ENCODE measurements at places on chromosomes 7 and 10.

GRCh38 chr7:41375582-41375981 is 327.3 kb downstream of the INHBA start:
- DNase-seq: no peak

DNA sequence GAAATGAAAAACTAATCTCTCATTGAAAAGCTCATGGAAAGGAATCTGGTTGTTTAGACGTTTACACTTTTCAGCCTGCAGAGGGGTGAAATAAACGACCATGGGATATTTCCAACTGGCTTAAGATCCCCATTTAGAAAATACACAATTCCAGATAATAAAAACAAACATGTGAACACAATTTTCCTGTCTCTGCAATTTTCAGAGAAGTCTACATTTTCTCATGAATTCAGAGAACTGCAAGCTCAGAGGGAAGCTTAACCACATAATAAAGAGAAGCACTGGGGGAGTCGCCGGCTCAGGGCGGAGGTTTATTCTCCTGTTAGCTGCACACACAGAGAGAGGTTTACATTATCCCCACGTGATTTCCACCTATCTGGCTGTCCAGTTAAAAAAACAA is 215.2 kb downstream of the FANK1 start:
- no peak for DNase-seq

DNA sequence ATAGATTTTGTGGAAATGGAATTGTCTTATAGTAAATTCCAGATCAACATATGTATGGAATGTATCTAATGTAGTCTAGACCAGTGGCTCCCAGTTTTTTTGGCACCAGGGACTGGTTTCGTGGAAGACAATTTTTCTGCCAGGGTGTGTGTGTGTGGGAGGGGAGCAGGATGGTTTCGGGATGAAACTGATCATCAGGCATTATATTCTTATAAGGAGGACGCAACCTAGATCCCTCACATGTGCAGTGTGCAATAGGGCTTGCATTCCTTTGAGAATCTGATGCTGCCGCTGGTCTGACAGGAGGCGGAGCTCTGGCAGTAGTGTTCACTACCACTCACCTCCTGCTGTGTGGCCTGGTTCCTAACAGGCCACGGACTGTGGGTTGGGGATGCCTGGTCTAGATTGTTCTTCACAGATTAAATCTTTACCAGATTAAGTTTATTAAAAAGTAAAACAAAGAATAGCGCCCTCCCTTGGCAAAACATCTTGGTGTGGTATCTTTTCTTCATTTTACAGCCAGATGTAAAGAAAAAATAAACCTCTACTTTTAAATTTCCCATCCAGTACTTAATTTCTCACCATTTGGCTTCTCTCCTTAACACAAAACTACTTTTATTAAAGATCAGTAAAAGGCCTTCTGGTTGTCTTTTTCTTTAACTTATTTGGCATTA is 48.4 kb downstream of the SEPTIN7 start:
- no peak for DNase-seq

DNA sequence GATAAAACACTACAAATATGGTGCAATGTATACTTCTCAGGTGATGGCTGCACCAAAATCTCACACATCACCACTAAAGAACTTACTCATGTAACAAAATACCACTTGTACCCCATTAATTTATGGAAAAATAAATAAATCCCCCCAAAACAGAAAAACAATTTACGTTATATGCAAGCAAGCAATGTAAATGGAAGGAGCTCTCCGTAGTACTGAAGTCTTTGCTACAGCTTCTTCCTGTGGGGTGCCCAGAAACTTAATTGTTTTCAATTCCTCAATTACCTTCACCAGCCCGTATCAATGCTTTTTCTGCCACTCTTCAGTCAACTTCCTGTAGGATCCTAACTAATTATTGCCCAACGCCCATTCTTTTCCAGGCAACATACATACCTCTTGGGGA is 138.1 kb downstream of the RELN start:
- no peak for DNase-seq

GRCh38 chr7:45645141-45645969 is 71.2 kb downstream of the ADCY1 start:
- DNase-seq: no peak

DNA sequence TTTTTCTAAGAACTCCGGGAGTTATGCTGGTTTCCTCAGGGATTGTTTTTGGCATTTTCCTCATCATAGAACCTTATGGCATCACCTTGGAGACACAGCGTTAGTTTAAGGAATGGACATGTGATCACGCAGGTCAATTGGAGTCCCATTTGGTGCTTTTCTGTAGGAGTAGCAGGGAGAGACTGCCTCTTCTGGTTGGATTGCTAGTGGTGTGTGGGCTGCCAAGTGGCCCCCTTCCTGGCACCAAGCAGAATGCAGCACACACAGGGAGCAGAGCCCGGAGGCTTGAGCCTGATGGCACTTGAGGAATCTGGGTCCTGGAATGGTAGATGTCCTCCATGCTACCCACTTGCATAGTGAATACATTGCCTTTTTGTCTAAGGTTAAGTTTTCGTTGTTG is 57.9 kb downstream of the SDK1 start:
- DNase-seq: no peak

DNA sequence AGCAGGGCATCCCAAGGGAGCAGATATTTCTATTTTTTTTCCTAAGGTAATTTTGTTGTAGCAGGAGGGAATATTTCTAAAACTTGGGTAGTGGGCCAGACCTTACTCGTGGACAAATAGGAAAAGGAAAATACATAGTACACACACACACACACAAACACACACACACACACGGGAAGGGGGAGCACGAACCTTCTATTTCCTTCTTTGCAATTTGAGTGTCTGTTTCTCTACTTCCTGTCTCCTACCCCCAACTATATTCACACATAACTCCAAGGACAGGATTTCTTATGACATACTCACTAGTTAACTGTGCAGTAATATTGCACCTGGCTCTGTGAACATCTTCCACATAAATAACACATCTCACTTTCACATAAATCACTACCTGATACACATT is 4.4 kb downstream of the LDB1 start:
- no peak for DNase-seq

DNA sequence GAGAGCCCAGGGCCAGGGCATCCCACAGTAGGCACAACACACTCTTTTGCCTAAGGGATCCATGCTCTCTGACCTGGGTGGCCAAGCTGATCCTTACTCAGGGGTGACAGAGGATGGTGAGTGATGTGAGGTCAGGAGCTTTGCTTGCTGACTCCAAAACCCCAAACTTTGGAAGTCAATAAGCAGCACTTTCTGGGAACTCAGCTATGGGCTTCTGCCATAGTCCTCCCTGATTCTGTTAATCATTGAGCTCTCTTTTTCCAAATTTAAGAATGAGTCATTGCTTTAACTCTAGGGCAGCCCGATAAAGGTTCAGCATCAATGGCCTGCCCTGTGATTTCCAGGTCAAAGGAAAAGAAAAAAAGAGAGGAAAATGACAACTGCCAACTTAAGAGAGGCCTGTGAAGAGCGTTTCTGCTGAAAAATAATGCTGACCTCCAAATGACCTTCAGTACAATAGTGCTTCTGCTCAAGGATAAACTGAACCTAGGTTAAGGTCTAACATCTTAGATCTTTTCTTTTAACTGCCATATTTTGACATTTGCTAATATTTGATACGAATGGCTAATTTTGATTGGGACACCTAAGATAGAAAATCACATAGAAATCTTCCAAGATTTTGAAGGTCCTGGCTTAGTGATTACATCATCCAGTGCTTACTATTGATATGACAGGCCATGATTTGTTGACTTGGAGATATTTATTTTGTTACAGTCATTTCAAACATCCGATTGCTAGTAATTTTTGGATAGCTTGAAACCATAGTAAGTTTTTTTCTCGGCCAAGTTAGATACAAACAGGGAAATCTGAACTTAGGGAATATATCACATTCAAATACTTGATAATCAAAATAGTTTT is 20.8 kb upstream of the RELN start:
- no peak for DNase-seq

- DNase-seq: no peak
Observed at GRCh38 chr10:30185916-30186315, 126.5 kb upstream of the JCAD start.

- DNase-seq: no peak
Observed at GRCh38 chr7:77760809-77761453, 37.3 kb downstream of the TMEM60 start.

DNA sequence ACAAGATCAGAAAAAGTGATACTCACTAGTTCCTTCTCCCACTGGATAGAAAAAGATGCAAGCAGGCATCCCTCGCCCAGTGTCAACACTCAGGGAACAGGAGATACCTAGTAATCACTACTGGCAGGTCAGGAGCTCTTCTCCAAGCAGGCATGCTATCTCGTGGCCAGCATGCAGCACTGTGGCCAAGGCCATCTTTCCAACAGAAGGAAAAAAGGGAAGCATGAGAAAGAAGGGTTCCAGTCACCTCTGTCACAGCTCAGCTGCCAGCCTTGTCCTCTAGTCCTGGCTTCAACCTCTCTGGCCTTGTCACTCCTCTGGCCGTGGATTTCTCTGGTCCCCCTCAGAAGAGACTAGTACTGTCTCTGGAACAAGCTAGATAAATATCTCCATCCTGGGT is 45.3 kb downstream of the DLG5 start:
- DNase-seq: no peak

DNA sequence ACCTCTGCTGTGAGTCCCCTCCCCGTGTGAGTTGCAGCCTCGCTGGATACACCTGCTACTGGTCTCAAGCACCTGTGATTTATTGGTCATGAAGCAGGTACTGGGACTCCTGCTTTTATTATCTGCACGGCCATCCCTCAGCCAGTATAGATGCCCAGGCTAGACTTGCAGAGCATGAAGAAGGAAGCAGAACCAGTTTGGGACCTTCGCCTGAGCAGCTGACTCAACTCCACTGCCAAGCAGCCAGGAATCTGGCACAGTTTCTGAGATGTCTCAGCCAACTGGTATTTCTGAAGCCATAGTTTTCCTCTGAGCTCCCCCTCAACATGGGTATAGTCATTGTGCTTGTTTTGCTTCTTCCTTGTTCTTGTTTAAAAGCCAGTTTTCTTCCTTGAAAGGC is 28.0 kb upstream of the SLC39A12 start:
- no peak for DNase-seq

DNA sequence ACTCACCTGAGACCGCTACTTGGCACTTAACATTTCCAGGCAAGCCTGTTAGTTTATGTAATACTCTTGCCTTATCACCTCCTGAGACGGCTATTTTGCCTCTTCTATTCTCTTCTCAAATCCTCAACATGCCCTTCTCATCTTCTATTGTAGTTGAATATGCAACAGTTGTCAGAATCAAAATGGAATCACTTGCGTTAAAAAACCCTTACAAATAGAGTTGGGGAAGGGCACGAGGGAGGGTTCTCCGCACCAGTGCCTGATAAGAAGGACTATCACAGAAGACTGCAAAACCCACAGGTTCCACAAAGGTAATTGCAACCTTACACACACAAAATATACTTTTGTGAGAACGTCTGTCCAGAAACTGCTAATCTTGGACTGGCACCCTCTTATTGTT is 57.4 kb downstream of the ZNF783 start:
- DNase-seq: no peak

- no peak for DNase-seq
Observed at GRCh38 chr7:149773446-149774236, at the start of gene ZNF467. Gene ZNF467, minus strand, starts transcription at chr7:149773588. Its CDS starts 2,556 bp downstream, at chr7:149771032.

DNA sequence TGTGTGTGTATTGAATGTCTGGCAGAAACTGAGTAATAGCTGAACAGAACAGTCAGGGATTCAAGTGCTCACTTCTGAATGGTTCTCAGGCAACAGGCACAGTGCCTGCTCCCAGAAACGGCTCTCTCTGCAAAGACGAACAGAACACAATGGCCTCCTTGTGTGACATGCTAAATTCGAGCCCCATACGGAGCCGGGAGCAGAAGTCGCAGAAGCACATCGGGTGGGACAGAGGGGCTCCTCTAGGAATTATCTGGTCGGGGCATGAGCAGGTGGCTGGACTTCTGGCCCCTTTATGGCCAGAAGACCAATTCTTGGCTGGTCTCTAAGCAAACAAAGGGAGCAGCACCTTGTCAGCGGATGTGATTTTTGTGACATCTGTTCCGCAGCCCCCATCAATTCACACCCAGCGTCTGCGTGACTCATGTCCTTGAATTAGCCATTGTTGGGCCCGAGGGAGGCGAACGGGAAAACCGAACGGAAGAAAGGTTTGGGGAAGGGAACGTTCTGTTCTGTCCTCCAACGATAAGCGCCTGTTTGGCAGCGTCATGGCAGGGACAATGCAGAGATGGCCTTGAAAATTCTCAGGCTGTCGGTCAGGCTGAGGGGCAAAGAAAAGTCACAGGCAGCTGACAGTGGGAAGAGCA is 47.3 kb upstream of the NPTX2 start:
- DNase-seq: no peak

GRCh38 chr7:117530390-117530789 is 50.6 kb downstream of the CFTR start:
- DNase-seq: no peak

All from central memory CD8-positive, alpha-beta T cell (primary cell).